ENCODE measurements at places on chromosomes 1 and 21.

DNA sequence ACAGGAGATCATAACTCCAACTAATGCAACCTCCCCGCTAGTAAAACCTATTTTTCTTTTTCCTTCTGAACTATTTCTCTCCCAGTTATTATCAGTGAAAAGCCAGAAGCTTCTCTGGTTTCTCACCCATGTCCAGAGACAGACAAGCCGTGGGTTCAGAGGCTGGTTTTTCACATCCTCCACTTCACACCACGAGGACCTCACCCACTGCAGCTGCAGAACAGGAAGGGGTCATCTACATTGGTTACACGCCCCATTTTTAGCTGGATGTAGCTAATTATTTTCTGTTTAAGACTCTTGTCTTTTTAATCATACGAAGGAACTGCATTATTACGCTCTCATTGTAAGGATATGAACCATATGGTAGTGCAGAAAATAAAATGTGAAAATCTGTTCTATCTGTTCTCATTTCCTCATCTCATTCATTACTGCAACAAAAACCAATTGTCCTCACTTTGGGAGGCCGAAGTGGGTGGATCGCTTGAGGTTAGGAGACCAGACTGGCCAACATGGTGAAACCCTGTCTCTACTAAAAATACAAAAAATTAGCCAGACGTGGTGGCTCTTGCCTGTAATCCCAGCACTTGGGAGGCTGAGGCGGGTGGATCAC, 39.1 kb upstream of the CLDN14 start:
- no peak for DNase-seq

GRCh38 chr21:44583800-44584147, 3.4 kb upstream of the KRTAP10-5 start:
- peak; percentile 15 for DNase-seq

GRCh38 chr1:112358798-112359408, 37.1 kb upstream of the CTTNBP2NL start:
- DNase-seq, result no peak

DNA sequence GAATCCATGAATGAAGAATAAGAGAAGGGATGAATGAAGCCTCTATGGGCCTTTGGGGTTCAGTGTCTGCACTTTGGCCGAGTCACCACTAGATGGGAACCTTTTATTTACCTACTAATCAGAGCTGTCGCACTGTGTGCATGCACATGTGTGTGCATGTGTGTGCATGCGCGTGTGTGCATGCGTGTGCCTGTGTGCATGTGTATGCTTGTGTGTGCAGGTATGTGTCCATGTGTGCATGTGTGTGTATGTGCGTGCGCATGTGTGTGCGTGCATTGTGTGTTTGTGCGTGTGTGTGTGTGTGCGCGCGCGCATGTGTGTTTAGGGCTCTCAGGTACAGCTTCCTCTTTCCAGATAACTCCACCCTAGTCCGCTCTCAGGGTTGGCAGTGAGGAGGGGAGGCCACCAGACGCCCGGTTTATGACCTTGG, 20.4 kb upstream of the UBXN10 start:
- no peak for DNase-seq

DNA sequence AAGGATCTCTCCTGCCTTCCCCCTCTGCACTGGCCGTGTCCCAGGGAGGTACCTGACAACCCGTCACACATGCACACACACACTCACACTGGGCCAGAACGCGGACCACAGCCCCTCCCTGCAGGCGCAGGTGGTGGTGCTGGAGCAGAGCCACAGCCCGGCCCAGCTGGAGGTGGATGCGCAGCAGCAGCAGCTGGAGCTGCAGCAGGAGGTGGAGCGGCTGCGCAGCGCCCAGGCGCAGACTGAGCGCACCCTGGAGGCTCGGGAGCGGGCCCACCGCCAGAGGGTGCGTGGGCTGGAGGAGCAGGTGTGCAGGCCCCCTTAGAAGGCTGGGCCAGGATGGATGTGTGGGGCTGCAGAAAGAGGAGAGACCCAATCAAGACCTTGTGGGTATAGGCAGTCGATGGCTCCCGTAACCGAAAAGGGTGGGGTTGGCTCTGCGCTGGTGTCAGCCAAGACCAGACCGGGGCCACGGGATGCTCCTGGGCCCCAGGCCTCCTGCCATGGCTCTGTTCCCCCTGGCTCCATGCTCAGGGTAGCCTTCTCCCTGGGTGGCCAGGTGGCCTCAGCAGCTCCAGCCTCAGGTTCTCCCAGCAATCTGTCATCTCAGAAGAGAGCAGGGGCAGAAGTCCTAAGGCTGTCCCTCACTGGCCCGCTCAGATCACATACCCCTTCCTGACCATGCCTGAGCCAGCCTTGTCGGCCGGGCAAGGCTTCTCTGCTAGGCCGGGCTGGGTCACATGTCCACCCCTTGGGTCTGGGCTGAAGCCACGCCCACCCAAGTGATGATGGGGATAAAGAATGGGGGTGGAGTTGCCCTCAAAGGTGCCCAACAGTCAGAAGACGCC, 8.9 kb downstream of the MFAP2 start:
- DNase-seq, result no peak

DNA sequence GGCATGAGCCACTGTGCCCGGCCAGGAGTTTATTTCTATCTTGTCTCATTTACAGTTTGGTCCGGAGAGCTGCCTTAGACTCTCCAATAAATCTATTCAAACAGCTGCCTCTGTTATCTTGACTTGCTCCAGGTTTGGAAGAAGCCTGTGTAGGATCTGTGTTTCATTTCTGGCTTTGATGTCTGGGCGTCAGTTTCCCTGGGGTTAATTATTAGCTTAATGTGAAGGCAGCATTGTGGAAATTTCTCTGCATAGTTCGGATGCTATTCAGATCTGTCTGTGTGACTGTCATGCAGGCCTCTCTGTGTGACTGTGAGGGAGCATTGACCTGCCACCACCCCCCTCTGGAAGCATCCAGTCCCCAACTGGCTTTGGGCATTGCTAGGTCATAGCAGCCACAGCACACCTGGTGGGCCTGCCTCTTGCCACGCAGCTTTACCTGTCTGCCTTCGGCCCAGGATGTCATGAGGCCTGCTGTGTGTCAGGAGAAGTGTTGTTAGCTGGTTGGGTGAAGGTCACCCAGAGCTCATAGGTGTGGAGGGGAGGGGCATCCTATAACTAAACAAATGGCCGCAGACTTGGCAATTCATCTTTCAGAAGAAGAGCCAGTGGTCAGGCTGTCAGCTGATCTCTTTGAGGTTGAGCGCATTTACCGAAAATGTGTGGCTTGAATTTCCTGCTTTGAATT, 9.8 kb downstream of the IFNGR2 start:
- DNase-seq, result no peak
